Thoracic aorta (tissue), 2 donors: ENCODE measurements at places on chromosomes 11 and 22.

DNA sequence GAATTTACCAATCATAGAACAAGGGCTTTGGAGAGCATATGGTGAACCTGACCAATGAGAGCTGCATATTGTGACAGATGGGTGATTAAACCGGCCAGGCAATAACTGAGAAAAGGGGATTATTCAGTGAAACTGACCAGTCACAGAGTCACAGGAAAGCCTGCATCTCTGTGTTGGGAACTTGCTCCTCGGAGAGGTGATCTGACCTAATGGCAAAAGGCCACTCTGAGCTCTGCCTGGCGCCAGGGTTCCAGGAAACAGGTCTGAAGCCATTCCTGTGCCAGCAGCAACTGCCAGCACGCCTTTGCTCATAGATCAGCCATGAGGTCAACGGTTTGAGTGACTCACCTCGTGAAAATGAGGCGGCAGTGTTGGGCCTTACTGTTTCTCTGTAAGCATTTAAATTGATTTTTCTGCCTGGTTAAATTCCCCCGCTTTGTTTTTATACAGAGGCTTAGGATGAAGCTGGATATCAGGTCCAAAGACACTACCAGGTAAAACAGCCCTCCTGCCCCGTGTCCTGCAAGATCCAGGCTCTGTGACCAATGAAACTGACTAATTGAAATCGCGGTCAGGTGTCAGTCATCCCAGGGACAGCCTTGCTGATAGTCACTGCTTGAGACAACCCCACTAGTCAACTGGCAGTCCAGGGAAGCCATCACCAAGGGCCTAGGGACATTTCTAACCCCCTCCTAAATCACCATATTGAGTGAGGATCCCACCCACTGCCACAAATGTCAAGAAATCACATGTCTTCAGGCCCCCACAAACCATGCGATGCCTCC is 35.8 kb upstream of the MYOD1 start:
- H3K4me3 ChIP-seq: no peak overlapping the region
- no peaks in the 10 kb centered on the region for H3K27me3 ChIP-seq
- no peak overlapping the region for H3K27ac ChIP-seq

- no peaks in the 10 kb centered on the region for H3K27me3 ChIP-seq
- H3K36me3 ChIP-seq: no peaks in the 10 kb centered on the region
- DNase-seq: no peak
- no peak overlapping the region for H3K27ac ChIP-seq
Observed at GRCh38 chr11:100354736-100355135, 332.4 kb upstream of the ARHGAP42 start.

DNA sequence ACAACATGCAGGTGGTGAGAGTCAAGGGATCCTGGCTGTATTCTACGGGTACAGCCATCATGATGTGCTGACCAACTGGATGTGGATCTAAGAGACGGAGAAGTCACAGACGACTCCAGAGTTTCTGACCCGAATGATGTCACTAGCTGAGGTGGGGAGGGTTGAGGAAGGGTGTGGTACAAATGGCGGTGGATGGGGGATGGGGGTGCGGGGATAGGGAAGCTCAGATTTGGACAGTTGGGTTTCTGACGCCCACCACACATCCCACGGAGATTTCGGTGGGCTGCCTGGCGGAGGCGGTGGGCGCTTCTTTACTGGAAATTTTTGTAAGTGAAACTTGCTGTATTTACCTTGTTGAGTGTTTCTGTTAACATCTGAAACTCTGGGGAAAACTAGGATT is 126.7 kb downstream of the OSBP2 start:
- DNase-seq: no peak
- H3K27me3 ChIP-seq: peaks cover 3% of the 10 kb centered on the region
- no peak overlapping the region for H3K4me3 ChIP-seq
- H3K4me1 ChIP-seq: peaks cover 4% of the 10 kb centered on the region

GRCh38 chr22:23121000-23121421 is 20.8 kb downstream of the RSPH14 start:
- H3K27me3 ChIP-seq: no peaks in the 10 kb centered on the region
- DNase-seq: no peak
- no peak overlapping the region for H3K27ac ChIP-seq
- H3K36me3 ChIP-seq: no peaks in the 10 kb centered on the region

- H3K36me3 ChIP-seq: no peaks in the 10 kb centered on the region
- no peak overlapping the region for H3K4me3 ChIP-seq
- H3K27me3 ChIP-seq: no peaks in the 10 kb centered on the region
- no peak for DNase-seq
- H3K4me1 ChIP-seq: no peaks in the 10 kb centered on the region
- no peak overlapping the region for H3K27ac ChIP-seq
Observed at GRCh38 chr11:5522308-5522707, 5.8 kb upstream of the UBQLNL start.

DNA sequence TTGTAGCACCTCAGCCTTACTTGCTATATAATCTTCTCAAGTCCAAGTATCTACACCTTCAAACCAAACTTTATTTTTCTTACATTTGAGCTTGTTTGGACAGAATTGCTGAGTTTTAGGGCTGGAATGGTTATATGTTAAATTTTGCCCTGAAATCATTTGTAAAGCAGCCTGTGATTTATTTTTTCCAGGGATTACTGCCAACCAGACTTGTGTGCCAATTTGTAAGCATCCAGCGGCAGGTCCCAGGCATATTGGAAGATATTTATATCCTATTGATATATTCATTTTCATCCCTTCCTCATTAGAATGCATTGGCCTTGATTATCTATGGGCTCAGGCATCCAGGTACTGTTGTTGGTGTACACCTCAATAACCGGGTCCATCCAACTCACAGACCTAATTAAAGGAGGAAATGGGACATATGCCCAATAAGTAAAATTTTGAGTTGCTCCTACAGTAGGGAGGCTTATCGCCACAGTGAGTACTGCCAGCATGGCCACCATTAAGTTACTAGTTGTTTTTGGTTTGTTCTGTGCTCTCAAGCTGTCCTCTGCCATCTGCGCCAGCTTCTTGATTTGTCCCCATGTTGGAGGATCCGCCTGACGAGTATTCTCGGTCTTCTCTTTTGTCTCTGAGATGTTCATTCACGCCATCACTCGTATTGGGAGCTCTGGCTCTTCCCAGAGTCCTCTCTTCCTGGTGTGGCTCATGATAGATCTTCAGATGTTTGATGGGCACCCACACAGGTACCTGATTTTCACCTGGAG is 9.8 kb upstream of the DNAJB13 start:
- H3K36me3 ChIP-seq: no peaks in the 10 kb centered on the region
- no peak overlapping the region for H3K4me3 ChIP-seq
- H3K27me3 ChIP-seq: no peaks in the 10 kb centered on the region
- no peak for DNase-seq
- H3K4me1 ChIP-seq: peaks cover 7% of the 10 kb centered on the region

DNA sequence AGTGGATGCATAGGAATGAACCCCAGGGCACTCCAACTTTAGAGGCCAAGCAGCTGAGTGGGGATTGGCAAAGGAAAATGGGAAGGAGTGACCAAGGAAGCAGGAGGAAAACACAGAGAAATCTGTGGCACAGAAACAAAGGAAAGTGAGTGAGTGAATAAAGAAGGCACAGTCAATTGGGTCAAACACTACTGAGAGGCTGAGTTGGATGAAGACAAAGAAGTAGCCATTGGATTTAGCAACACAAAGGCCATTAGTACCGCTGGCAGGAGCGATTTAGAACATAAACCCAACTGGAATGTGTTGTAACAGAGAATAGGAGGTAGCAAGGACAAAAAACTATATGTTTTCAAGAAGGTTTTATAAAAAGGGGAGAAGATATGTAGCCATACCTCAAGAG is 6.6 kb upstream of the NXPE1 start:
- no peak for DNase-seq
- H3K4me3 ChIP-seq: no peak overlapping the region
- H3K27me3 ChIP-seq: no peaks in the 10 kb centered on the region
- no peak overlapping the region for H3K27ac ChIP-seq
- no peaks in the 10 kb centered on the region for H3K36me3 ChIP-seq
- H3K4me1 ChIP-seq: no peaks in the 10 kb centered on the region

- H3K27me3 ChIP-seq: no peaks in the 10 kb centered on the region
- no peak overlapping the region for H3K4me3 ChIP-seq
- H3K27ac ChIP-seq: no peak overlapping the region
- H3K4me1 ChIP-seq: peaks cover 3% of the 10 kb centered on the region
- no peaks in the 10 kb centered on the region for H3K36me3 ChIP-seq
Observed at GRCh38 chr11:87739766-87740165, 435.5 kb downstream of the RAB38 start.

- H3K4me1 ChIP-seq: peaks cover 8% of the 10 kb centered on the region
- no peak for DNase-seq
- H3K27me3 ChIP-seq: no peaks in the 10 kb centered on the region
- no peak overlapping the region for H3K27ac ChIP-seq
- H3K36me3 ChIP-seq: no peaks in the 10 kb centered on the region
Observed at GRCh38 chr11:128824191-128825049, 42.7 kb downstream of the KCNJ1 start.

DNA sequence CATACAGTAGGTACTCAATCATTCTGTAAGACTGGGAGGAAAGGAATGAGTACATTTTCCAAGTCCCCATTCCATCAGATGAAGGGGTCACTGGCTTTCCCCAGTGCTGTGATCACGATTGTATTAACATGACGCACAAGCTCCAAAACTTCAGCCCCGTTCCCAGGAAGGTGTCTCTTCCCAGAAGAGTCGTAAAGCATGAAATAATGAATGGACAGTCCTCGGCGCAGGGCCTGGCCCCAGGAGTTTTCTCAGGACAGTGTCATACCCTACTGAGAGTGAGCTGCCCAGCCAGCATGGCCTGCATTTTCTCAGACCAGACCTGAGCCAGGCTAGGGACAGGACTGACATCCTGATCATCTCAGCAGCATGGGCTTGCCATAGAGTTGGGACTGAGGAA is 80.7 kb downstream of the PARVA start:
- no peaks in the 10 kb centered on the region for H3K36me3 ChIP-seq
- H3K27ac ChIP-seq: peak overlapping the region; percentile 70
- peaks cover 64% of the 10 kb centered on the region for H3K4me1 ChIP-seq

GRCh38 chr11:57940044-57940756 is 83.5 kb upstream of the OR9Q1 start:
- no peak for DNase-seq
- no peaks in the 10 kb centered on the region for H3K4me1 ChIP-seq
- H3K27ac ChIP-seq: no peak overlapping the region
- H3K4me3 ChIP-seq: no peak overlapping the region

GRCh38 chr11:9701799-9702198 is 37.9 kb downstream of the SWAP70 start:
- peaks cover 39% of the 10 kb centered on the region for H3K4me1 ChIP-seq
- no peaks in the 10 kb centered on the region for H3K27me3 ChIP-seq
- H3K4me3 ChIP-seq: no peak overlapping the region
- DNase-seq: no peak
- no peaks in the 10 kb centered on the region for H3K36me3 ChIP-seq
- peak overlapping the region; percentile 14 for H3K27ac ChIP-seq
